ENCODE measurements at places on chromosomes 2 and 18.

- no peak for DNase-seq
Observed at GRCh38 chr18:75183524-75183923, 25.4 kb downstream of the PTGR3 start.

- DNase-seq = no peak
Observed at GRCh38 chr18:55510809-55511208, 77.2 kb downstream of the TCF4 start.

GRCh38 chr2:65351234-65351947 is 81.0 kb downstream of the SPRED2 start:
- DNase-seq = no peak

- no peak for DNase-seq
Observed at GRCh38 chr18:27527856-27528255, 342.7 kb upstream of the CHST9 start.

DNA sequence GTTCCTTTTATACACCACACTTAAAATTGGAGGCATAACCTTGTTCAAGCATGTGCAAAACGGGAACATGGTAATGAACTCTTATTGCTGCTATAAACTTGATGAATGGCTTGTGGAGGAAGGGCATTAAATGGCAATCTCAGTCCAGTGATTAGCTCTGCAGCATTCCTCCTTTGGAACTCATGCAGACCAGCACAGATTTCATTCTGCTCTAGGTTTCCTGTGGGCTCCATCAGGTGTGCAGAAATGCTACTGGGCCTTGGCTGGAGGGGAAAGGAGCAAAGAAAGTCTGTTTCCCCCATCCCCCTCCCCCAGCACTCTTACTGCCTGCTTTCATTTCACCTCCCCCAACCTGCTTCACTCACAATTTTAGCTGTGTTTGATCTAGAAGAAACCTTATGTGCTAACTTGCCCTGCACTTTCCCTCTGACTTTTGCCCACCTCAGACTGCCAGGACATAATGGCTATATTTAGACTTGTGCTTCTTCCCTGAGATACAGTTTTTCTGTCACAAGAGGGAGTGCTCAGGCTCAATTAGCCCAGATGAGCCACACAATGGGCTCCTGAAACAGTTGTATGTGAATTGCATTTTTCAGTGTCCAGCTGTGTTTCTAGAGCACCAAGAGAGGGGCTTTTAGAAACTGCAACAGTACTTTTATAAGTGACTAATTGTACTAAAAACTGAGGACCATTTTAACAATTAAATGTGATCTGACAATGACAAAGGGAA is 109.8 kb downstream of the FSHR start:
- DNase-seq = peak; percentile 23

DNA sequence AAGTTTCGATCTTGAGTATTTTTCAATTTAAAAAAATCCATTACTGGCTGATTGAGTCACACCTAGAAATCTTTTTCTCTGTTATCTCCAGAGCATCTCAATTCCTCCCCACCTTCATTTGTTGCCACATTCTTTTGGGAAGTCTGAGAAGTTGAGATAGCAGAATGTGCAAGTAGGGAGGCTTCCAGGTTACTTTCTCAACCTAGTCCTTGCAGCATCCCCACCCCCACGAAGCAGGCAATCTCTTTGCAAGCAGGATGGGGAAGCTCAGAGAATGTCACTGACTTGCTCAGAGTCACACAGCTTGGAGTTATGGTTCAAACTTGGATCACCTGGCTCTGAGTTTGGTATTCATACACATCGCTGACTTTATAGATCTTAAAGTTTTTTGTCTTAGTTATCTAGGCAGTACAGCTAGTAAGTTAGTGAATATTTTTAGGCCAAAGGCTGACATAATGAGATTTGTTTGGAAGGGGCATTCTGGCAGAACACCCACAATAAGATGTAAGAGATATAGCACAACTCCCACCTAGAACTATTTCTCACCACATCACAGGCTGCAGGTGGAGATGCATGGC is 25.9 kb upstream of the LCLAT1 start:
- DNase-seq = no peak

GRCh38 chr18:57790316-57790715 is 12.8 kb downstream of the ATP8B1 start:
- no peak for DNase-seq

DNA sequence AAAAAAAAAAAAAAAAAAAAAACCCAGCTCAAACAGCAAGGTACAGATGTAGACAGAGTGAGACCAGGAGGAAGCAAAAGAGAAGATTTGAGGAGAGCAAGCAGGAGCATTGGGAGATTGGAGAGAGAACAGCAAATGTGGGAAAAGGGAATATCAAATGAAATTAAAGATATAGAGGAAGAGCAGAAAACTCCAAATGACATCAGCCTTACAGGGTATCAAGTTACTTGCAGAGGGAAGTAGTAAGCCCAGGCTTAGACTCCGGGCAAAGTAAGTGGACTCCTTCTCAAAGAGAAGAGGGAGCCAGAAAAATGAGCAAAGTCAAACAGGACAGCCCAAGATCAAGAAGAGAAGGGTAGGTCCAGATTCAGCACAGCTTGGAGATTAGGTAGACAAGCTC is 93.3 kb upstream of the PPP1CB start:
- DNase-seq = peak; percentile 76
